H9 (cell line): ENCODE measurements at places on chromosomes 4 and X.

- peak; percentile 88 for DNase-seq
These were observed 94.1 kb upstream of the GALNT7 start for GRCh38 chr4:173074501-173074946.

DNA sequence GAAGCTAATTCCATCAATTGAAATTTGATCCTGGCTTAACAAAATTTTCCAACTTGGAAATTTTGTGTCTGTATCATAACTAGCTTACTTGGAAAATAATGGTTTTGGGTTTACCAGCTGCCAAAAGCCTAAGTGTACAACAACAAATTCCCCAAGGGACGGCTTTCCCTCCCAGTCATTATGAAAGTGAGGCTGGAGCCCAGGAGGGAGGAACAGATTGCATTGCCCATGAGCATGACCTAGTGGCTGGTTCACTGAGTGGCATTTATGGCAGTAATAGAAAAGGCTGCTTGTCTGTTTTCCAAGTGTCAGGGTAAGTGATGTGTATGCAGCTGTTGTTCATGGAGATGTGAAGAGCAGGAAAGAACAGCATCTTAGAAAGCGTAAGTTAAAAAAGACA, 70.8 kb upstream of the HHIP start:
- no peak for DNase-seq

- no peak for DNase-seq
These were observed 4.7 kb downstream of the CPLX1 start for GRCh38 chr4:821181-821591.

DNA sequence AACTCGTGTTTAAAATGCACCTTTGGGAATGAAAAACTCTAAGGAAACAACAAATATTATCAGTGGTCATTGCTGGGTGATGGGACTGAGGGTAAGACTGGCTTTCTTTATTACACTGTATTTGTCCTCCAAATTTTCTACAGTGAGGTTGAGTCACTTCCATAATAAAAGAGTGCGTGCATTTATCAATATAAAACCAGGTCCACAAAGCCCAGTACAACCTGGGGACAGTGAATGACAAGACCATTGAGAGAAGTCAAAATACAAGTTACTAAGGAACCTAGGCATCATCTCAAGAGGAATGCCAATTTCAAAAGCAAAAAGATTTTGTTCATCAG, 76.4 kb downstream of the MAGED4 start:
- DNase-seq = no peak

DNA sequence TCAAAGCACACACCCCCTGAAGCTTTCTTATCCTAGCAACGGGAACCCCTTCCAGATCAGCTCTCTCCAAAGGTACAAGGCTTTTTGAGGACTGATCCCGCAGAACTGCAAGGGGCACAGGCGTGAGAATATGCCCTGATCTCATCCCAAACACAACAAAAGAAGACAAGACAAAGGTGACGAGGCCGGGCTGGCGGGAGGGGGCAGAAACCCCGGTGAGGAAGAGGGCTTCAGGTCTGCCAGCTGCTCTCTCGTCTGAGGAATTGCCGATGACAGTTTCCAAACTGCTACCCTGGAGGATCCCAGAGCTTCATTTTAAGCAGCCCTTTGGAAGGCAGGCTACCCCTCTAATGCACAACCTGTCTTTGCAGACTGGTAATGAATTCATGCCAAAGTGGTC, 3.4 kb downstream of the HCFC1 start:
- DNase-seq = no peak

DNA sequence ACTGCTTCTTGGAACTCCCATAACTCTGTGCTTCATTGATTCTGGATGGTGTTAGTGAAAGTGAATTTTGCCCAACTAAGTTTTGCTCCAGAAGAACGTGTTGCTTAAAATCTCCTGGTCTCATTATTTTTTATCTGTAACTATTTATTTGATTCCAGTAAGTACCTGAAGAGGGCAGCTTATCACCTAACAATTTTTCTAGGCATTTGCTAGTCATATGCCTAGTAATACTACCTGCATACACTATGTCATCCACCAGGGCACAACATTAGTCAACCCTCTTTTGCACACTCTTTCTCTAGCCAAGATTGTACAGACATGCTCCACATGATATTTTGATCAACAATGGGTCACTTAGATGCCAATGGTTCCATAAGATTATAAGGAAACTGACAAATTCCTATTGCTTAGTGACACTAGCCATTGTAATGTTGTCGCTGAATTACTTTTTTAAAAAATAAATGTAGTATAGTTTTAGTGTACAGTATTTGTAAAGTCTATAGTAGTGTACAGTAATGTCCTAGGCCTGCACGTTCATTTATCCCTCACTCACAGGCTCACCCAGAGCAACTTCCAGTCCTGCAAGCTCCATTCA, 499.9 kb upstream of the AADAT start:
- DNase-seq = no peak

DNA sequence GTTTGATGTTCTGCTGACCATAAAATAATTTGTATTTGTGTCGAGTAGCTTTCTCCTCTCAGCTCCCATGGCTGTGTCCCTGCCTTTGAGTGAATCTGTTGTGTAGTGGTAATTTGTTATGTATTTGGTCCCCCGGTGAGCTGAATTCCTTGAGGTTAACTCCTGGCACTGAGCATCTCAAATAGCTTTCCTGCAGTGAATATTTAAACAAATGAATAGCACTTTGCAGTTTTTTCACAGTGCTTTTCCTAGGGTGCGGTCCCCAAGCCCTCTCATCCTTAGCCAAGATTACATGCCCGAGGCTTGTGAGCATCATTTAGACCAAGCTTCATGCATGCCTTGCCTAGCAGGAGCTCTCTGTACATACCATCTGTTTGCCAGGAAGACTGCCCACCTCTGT, 74.2 kb downstream of the CLDN34 start:
- DNase-seq = peak; percentile 34
